ENCODE measurements at places on chromosomes 1 and 21.

GRCh38 chr1:224041032-224041431 lies 72.9 kb upstream of the FBXO28 start:
- DNase-seq, result no peak

- no peak for DNase-seq
These were observed 70.2 kb downstream of the FOXD2 start for GRCh38 chr1:47507881-47508701.

GRCh38 chr1:202945483-202945882 lies 12.6 kb downstream of the ADIPOR1 start:
- no peak for DNase-seq

DNA sequence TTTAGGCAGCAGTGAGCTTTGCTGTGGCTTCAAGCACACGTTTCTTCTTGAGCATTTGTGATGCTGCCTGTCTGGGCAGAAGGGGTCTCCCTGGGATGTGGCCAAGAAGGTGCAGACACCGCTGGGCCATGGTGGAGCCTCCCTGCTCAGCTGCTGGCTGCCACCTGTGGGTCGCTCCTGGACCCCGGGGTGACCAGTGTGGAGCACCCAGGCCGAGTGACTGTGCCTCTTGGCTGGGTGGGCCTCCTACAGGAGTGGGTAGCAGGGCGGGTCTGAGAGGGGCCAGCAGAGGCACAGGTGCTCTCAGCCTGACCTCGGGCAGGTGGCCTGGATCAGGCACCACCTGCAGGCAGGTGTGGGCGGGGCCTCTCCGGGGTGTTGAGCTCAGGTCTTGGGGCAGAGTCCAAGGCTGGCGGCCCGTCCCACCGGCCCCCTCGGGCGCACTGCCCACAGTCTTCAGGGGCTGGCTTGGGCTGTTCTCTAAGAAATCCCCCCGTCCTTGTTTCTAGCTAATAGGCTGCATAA lies 42.0 kb upstream of the COL6A1 start:
- no peak for DNase-seq

- no peak for DNase-seq
These were observed 55.6 kb upstream of the RPL11 start for GRCh38 chr1:23636009-23636408.

GRCh38 chr1:45359882-45360513 lies 19.8 kb upstream of the MUTYH start:
- no peak for DNase-seq

DNA sequence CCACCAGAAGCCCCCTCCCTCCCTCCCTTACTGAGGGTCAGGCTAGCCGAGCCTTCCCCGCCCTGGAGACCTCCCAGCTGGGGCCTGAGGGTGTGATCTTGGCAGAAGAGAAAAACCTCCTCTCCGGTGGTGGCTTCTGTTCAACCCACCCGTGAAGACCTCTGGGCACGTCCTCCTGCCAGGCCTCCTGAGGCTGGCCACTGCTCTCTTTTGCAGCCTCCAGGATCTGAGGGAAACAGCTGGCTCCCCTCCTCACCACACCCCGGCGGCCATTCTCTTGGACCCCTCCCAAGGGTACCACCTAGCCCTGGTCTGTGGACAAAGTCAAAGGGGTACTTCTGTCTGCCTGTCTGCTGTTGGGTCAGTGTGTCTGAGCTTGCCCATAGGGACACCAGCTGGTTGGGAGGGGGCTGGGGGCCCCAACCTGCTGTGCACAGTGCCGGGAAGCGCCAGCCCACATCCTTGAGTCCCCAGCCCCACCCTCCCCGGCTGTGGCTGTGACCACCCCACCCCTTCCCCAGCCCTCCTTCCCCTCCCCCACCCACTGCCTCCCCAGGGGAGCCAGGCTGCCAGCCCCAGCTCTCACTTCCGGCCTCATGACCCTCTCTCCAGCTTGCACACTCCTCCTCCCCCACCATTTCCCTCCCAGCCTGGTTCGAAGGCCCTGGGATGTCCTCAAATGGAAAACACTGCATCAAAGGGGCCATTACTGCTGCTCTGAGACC lies 48.1 kb downstream of the AHDC1 start:
- DNase-seq, result no peak

GRCh38 chr1:184407816-184408510 lies 21.1 kb downstream of the C1orf21 start:
- DNase-seq, result no peak

- DNase-seq, result no peak
These were observed 260.8 kb upstream of the NCAM2 start for GRCh38 chr21:20737227-20737913.

GRCh38 chr1:20380616-20381035 lies 90.0 kb downstream of the VWA5B1 start:
- no peak for DNase-seq

GRCh38 chr1:115753830-115754229 lies 14.7 kb downstream of the CASQ2 start:
- DNase-seq, result no peak

DNA sequence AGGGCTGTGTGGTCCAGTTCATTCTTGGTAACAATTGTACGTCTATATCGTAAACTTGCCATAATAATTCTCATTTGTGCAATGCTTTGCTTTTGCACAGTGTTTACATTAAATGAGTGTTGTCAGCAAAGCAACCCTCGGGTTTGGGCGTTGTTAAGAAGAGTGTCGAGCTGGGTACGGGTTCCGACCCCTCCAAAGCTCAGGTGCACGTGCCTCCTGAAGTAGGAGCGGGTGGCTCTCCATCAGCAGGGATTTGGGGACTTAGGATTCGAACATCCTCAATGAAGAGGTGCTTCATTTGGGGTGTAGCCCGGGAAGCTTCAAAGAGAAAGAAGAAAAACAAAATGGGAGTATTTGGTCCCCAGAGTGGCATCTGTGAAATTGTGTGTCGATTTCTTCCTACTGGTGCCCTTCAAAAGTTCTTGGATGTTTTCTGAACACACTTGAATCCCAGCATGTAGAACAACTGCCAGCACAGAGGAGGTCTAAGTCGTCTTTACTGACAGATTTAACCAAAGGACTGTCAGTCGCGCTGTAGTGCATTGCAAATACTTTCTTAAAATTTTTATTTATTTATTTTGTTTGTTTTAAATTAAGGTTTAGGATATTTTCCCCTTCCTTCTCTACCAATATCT lies 1.1 kb downstream of the TRIM58 start:
- DNase-seq, result no peak

GRCh38 chr1:91278754-91279153 lies 125.9 kb downstream of the HFM1 start:
- no peak for DNase-seq

- no peak for DNase-seq
These were observed 157.8 kb downstream of the VPS13D start for GRCh38 chr1:12387641-12388040.

- DNase-seq, result no peak
These were observed 53.6 kb downstream of the KIF21B start for GRCh38 chr1:200969726-200970561.

DNA sequence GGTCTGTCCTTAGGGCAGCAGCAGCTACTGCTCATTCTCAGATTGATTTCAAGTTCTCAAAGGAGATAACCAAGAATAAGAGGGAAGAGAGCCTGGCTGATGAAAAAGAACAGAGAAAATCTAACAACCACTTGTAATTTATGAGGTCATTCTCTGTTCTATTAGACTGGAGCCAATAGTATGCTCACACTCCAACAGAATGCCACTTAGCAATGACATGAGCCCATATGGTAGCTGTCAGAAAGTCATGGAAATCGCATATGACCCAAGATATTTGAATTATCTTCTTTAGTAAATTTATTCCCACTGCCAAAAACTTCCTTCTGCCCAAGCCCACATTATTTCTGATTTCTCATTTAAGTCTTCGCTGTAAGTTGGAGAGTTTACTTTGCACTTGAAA lies 53.7 kb upstream of the PLA2G4A start:
- DNase-seq, result no peak

DNA sequence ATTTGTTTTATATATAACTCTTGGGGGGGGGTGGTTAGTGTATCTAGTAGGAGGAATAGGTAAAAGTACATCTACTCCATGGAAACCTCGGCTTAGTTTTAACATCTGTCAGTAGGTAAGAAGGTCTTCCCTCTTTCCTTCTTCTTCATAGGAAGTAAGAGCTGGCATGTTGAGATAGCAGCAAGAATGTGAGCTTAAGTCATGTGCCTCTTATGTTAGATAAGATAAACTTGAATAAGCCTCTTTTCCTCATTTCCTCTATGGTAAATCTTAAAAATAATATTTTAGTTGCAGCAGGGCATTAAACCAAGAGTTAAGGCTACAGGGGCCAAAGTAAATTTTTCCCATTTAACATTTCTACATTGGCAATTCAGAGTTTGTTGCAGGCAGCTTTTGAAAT lies 100.4 kb downstream of the MAP3K21 start:
- no peak for DNase-seq

DNA sequence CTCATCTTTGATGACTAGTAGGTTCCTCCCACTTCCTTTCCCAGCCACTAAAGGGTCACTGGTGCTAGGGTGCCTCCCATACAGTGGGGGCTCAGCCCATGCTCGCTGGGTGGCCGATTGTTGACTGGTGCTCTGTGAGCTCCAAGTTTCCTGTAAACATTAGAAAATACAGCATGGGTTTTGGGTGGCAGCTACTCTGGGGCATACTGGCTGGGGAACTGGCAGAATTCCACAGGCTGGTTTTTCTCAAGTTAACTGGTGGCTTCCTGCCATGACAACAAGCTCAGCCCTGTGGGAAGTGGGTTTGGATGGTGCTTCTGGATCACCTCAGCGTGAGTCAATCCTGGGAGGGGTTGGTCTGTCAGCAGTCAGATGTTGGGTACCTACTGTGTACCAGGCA lies 28.7 kb upstream of the CRNN start:
- no peak for DNase-seq

- DNase-seq, result no peak
These were observed 239.1 kb downstream of the HLX start for GRCh38 chr1:221118176-221118937.

GRCh38 chr1:42735056-42735455 lies 5.0 kb downstream of the CLDN19 start:
- no peak for DNase-seq

DNA sequence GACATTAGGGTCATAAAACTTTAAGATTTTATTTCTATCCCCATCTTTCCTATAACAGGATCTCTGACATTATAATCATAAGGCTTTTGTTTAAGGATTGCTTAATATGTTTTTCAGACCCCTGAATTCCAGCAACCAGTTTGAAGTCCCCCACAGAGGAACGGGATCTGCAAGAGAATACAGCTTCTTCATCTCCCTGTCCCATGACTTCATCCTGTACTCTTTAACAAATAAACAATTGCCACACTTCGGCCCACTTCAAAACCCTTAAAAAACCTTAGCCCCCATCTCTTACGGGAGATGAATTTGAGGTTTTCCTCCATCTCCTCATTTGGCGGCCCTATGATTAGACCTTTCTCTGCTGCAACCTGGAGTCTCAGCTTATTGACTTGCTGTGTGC lies 35.8 kb downstream of the TESK2 start:
- DNase-seq, result no peak

- DNase-seq, result no peak
These were observed 315.8 kb upstream of the KAZN start for GRCh38 chr1:14282707-14283106.

DNA sequence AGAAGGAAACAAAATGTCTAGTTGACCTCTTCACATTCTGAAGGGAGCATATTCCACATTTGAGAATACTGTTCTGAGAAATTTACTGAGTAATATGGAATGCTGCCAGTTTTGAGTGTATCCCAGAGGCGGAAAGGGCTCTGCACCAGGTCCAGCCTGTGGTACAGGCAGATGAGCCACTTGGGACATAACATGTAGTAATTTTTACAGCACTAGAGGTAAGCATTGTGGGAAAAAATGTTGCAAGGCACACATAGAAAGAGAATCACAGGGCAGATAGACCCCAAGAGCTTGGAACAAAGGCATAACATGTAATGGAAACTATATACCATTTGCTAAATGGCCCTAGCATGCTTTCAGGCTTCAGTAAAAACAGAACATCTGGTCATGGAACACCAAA lies 228.5 kb downstream of the USH2A start:
- no peak for DNase-seq

- DNase-seq, result no peak
These were observed 30.5 kb upstream of the AHCYL1 start for GRCh38 chr1:109954041-109954512.

DNA sequence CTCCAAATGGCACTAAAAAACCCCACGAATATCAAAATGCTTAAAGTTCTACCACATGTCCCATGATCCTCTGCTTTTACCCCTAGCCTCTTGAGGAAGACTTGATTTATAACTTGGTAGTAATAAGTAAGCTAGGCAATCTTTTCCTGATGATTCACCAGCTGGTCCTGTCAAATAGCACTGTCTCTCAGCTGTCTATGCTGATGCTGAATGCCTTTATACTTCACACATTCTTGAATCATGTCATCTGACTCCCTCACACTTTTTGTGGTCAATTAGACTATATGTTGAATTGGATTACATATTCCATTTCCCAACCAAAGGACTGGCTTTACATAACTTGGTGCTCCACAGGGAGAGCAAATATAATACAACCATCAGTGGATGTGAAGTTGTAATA lies 16.6 kb downstream of the C21orf91 start:
- DNase-seq, result no peak

- no peak for DNase-seq
These were observed 60.8 kb upstream of the PRKACB start for GRCh38 chr1:84083307-84083706.

- no peak for DNase-seq
These were observed 85.4 kb downstream of the IGSF21 start for GRCh38 chr1:18192974-18193373.

DNA sequence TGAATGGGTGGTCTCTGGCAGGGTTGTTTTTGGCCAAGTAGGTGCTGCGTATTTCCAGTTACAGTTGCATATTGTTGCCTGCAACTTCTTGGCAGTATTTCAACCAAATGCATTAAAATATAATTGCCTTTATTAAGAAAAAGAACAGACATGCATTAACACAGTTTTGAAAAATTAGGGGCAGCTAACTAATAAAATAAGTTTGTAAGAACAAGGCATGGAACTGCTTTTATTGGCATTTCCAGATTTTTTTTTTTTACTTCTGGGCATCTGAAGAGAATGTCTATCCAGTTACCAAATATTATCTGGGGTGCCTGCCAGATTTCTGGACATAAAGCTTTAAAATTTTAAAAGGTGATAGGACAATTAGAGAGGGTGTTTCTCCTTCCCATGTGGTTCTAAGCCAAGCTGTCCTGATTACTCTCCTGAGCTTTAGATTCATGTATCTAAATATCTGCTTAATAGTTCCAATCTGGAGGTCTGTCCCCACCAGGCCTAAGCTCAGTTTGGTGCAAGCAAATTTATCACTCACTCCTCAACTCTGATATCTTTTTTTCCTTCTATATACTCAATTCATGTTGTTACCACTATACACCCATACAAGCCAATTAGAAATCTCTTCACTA lies 553.3 kb upstream of the USP24 start:
- no peak for DNase-seq

GRCh38 chr1:12420171-12420570 lies 190.3 kb downstream of the VPS13D start:
- no peak for DNase-seq

- DNase-seq, result no peak
These were observed 48.6 kb upstream of the EPS15 start for GRCh38 chr1:51567653-51568052.
